ENCODE measurements at places on chromosomes 7 and 10.

- no peaks in the 10 kb centered on the region for H3K27me3 ChIP-seq
- no peaks in the 10 kb centered on the region for H3K36me3 ChIP-seq
- no peak overlapping the region for H3K27ac ChIP-seq
- no peak for DNase-seq
- H3K4me3 ChIP-seq = no peak overlapping the region
Observed at GRCh38 chr10:569961-570627, 119.4 kb downstream of the DIP2C start.

GRCh38 chr10:102352066-102352715, 43.3 kb upstream of the NFKB2 start:
- DNase-seq = peak; percentile 84
- H3K4me1 ChIP-seq = no peaks in the 10 kb centered on the region
- H3K27ac ChIP-seq = no peak overlapping the region
- H3K27me3 ChIP-seq = no peaks in the 10 kb centered on the region
- peaks cover 33% of the 10 kb centered on the region for H3K36me3 ChIP-seq
- no peak overlapping the region for H3K4me3 ChIP-seq

- no peak overlapping the region for H3K27ac ChIP-seq
- DNase-seq = no peak
- peaks cover 5% of the 10 kb centered on the region for H3K36me3 ChIP-seq
- H3K27me3 ChIP-seq = peaks cover 24% of the 10 kb centered on the region
- H3K4me1 ChIP-seq = no peaks in the 10 kb centered on the region
- H3K4me3 ChIP-seq = no peak overlapping the region
Observed at GRCh38 chr7:130153211-130153908, 51.8 kb downstream of the TMEM209 start.

- DNase-seq = no peak
- no peak overlapping the region for H3K4me3 ChIP-seq
- peaks cover 3% of the 10 kb centered on the region for H3K27me3 ChIP-seq
Observed at GRCh38 chr7:98881561-98882315, 3.4 kb downstream of the TRRAP start.

GRCh38 chr7:47978790-47979144, 648 bp downstream of the HUS1 start:
- no peaks in the 10 kb centered on the region for H3K27me3 ChIP-seq
- peaks cover 41% of the 10 kb centered on the region for H3K36me3 ChIP-seq
- peak overlapping the region; percentile 96 for H3K27ac ChIP-seq
- H3K4me3 ChIP-seq = peak overlapping the region; percentile 90

DNA sequence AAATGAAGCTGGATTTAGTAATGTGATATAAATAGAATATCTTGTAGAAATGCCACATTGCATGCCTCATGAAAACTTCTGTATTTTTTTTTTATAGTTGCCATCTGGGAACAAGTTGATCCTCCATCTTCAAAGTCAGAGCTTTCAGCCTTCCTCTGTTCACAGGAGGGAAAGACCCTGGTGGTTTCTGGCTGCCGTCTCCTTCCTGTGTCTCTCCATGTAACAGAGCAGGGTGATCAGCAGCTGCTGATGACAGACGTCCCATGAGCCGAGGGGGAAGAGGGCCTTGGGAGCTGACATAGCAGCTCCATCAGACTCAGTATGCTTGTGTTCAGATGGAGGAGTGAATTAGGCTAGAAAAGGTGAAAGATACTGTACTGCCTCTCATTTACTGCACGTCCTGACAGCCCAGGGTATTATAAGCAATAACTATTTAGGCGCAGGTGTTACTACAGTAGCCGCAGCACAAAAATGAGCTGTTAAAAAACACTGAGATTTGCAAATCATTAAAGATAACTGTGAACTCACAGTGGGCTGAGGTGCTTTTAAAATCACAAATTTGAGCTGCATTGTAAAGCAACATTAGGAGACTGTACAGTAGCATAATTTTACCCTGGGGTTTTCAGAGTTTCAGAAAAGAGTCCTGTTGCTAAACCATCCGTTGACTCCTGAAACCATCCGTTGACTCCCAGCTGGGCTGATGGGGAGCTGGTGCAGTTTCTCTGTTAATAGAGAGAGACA, 103.3 kb downstream of the CFAP58 start:
- no peaks in the 10 kb centered on the region for H3K4me1 ChIP-seq
- no peak overlapping the region for H3K4me3 ChIP-seq
- H3K27me3 ChIP-seq = peaks cover 20% of the 10 kb centered on the region
- no peaks in the 10 kb centered on the region for H3K36me3 ChIP-seq

GRCh38 chr10:97434055-97434454, 8.1 kb downstream of the PGAM1 start:
- peaks cover 56% of the 10 kb centered on the region for H3K36me3 ChIP-seq
- H3K27me3 ChIP-seq = no peaks in the 10 kb centered on the region
- no peak overlapping the region for H3K4me3 ChIP-seq
- H3K27ac ChIP-seq = no peak overlapping the region

DNA sequence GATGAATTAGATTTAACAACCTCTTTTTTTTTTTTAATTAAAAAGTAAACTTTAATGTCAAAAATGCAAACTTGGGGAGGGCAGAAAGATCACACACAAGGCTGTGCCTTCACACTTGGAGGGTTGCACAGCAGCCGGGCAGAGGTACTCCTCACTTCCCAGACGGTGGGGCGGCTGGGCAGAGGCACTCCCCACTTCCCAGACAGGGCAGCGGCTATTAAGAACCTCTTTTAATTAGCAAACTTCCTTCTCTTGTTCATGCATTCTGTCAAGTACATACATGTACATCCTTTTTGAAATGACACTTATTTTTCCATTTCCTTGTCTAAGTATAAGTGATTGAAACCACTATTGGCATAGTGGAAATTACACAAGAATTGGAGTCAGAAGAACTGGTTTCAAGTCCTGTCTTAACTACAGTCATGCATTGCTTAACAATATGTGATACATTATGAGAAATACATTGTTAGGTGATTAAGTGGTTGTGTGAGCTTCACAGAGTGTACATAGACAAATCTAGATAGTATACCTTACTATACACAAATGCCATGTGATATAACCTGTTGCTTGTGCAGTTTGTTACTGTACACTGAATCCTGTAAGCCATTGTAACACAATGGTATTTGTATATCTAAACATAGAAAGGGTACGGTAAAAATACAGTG, 26.5 kb downstream of the BTRC start:
- DNase-seq = no peak
- H3K27me3 ChIP-seq = no peaks in the 10 kb centered on the region
- H3K4me3 ChIP-seq = no peak overlapping the region

DNA sequence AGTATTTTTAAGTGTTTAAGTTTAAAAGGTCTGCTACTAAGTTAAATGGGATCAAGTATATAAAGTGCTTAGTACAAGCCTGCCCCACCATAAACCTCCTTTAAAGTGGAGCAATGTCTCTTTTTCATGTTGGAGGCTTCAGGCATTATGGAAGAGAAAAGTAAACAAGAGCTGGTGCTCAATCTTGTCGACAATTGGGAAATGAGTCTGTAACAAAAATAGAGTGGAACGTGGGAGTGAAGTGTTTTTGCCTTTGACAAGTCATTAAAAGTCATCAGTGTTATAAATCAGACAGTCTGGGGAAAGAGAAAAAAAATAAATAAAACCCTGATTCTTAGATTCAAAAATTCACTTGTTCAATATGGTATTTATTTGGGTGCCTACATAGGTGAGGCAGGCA, 44.7 kb downstream of the DNAJC12 start:
- no peak for DNase-seq
- no peak overlapping the region for H3K27ac ChIP-seq
- no peaks in the 10 kb centered on the region for H3K27me3 ChIP-seq
- no peak overlapping the region for H3K4me3 ChIP-seq
- H3K4me1 ChIP-seq = peaks cover 26% of the 10 kb centered on the region

DNA sequence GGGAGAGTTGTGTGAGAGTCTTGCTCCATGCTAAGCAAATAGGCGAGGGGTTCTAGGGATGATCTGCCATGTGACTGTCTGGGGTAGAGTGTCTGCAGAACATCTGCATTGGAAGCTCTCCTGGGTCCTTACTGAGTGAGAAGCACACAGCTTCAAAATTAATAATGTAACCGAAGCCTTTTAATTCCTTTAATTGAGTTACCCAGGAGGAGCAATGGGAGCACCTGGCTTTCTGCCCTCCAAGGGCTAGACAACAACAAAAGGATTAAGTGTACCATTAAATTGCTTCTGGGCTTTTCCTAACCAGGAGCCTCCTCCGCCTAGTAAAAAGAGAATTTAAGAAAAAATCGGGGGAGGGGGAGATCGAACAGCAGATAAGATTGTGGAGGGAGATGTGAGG, 102.0 kb upstream of the TBX20 start:
- H3K36me3 ChIP-seq = no peaks in the 10 kb centered on the region
- H3K4me1 ChIP-seq = no peaks in the 10 kb centered on the region
- peaks cover 9% of the 10 kb centered on the region for H3K27me3 ChIP-seq

- H3K4me3 ChIP-seq = no peak overlapping the region
- no peaks in the 10 kb centered on the region for H3K4me1 ChIP-seq
- no peaks in the 10 kb centered on the region for H3K27me3 ChIP-seq
- no peaks in the 10 kb centered on the region for H3K36me3 ChIP-seq
- H3K27ac ChIP-seq = no peak overlapping the region
Observed at GRCh38 chr7:84668116-84668515, 473.5 kb upstream of the SEMA3A start.

DNA sequence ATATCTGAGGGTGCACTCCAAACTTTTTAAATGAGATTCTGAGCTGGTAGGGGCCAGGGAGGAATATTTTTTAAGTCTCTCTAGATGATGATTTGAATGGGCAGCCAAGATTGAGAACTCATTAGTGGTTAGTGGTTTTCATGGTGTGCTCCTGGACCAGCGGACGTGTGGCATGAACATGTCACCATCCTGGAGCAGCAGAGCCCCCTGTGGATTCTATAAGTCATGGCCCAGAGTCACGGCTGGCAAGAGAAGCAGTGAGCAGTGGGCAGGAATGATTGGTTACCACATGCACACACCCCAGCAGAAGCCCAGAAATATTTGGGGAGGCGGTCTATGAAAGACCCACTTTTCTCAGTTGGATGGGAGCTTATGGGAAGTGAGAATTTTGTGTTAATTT, 21.2 kb upstream of the UCN3 start:
- H3K27ac ChIP-seq = no peak overlapping the region
- H3K4me1 ChIP-seq = peaks cover 5% of the 10 kb centered on the region
- H3K4me3 ChIP-seq = no peak overlapping the region
- no peaks in the 10 kb centered on the region for H3K36me3 ChIP-seq
- no peak for DNase-seq

DNA sequence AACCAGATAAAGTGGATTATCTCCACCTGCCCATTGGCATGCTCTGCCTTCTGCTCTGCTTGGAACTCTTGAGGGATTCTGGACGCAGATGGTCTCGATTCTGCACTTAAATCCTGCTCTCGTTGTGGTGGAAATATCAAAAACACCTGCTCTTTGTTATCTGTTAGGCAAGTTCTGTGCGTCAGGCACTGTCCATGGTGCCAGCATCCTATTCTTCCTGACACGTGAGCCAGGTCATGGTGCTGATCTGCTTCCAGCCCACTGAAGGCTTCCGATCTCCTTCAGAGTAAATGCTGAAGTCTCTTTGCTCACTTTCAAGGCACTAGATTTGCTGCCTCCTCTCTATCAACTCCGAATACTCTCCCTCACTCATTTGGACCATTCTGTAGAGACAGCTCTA, 505.6 kb downstream of the HTR7 start:
- no peak overlapping the region for H3K4me3 ChIP-seq
- H3K27me3 ChIP-seq = no peaks in the 10 kb centered on the region
- H3K36me3 ChIP-seq = no peaks in the 10 kb centered on the region

- no peak overlapping the region for H3K27ac ChIP-seq
- H3K4me3 ChIP-seq = no peak overlapping the region
- H3K36me3 ChIP-seq = no peaks in the 10 kb centered on the region
- H3K4me1 ChIP-seq = peaks cover 3% of the 10 kb centered on the region
- no peak for DNase-seq
Observed at GRCh38 chr10:117241541-117242462, 888 bp downstream of the SLC18A2 start.

Data from activated naive CD4-positive, alpha-beta T cell treated with anti-CD3 and anti-CD28 coated beads, Interleukin-2, amount 10 ng/mL, durations not matched to agents 7 days and 5 days (primary cell).